Vagina (tissue), 2 donors: ENCODE measurements at places on chromosomes 1 and 21.
A peak's percentile ranks its signal among the peaks of the same experiment; 100 is the strongest.

DNA sequence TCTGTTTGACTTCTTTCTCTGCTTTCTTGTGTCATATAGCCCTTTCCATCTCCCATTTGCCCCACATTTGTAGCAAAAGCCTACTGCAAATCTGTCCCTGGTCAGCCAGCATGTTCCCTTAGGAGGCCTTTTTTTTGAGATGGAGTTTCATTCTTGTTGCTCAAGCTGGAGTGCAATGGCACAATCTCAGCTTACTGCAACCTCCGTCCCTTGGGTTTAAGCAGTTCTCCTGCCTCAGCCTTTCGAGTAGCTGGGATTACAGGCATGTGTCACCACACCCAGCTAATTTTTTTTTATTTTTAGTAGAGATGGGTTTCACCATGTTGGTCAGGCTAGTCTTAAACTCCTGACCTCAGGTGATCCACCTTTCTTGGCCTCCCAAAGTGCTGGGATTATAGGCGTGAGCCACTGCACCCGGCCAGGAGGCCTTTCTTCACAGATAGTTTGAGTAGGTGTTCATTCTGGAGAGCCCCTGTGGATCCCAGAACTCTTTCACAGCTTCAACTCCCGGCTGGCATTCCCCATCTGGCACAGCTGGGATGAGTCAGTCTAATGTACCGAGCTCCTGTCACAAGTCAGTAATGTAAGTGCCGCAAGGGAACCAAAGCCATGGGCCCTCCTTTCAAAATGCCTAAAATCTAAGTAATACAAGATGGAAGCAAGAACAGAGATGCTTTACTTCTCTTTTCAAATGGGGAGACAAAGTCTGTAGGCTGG is 9.4 kb upstream of the NHLH1 start:
- peak; percentile 67 for DNase-seq

- DNase-seq, result no peak
These were observed 72.4 kb downstream of the ATP5PO start for GRCh38 chr21:33843216-33843615.

DNA sequence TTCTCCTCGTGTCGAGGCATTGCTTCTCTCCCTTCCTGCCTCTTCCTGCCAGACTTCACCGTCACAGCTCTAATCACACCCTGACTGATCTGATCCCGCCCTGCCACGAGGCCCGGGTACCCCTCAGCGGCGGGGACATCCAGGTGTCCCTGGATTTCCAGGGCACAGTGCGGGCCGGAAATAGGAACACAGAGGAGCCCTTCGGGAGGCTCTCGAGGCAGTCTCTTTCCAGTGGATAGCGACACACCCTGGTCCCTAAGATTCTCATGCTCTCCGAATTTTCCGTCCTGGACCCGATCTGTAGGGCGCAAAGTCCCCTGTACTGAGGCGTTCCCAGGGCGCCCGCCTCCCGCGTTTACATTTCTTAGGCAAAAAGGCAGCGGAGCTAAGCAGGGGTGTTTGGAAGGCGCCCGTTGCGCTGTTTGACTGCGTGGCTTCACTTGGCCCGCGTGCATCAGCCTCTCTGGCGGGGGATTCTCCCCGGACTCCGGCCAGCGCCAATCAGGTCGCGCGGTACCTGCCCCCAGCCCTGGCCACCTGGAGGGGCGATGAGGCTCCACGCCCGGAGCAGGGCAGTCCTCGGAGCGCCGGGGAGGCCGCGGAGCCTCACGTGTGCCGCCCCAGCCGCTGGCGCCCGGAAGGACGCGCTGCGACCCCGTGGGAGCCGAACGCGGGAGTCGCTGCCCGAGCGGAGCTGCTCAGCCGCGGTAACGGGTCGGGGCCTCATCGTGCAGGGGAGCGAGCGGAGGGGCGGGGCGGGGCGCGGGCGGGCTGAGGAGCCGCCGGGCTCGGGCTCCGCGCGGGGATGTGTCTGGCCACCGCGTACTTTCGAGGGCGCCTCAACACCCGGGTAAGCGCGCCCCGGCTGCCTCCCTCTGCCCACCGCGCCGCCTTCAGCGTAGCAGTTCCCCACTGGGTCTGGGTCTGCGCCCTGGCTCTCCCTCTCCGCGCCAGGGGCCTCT is at the start of gene FAM163A:
Gene FAM163A, plus strand, starts transcription at position 575 of the 962 bp plus-strand sequence. CDS start 69,807 bp downstream, outside the sequence.
- DNase-seq, result no peak

DNA sequence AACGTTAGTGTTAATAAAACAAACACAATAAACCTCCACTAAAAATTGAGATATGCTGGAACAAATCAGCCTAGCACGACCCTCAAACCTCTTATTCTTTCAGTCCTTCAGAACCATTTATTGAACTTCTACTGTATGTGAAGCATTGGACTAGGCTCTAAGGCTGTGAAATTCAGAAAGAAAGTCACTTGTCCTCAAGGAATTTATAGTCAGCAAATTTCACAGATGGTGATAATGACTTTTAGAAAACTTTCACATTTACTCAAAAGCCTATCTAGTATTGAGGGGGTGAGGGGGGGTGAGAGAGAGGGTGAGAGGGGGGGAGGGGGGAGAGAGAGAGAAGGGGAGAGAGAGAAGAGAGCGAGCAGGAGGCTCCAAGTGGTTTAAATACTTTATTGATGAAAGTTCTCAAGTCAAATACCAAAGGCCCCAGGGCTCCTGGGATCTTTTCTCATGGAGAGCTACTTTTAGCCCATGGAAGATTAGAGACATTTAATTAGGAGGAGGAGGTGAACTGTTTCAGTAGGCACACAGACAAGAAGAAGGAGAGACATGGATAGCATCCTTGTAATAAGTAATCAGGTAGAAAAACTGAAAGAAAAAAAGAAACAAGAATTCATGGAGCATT is 66.3 kb upstream of the SSX2IP start:
- no peak for DNase-seq

GRCh38 chr1:94531664-94532063 is 9.9 kb downstream of the F3 start:
- DNase-seq, result no peak

GRCh38 chr1:107695341-107695740 is 269.6 kb downstream of the VAV3 start:
- no peak for DNase-seq

GRCh38 chr1:11204396-11205190 is 15.4 kb downstream of the ANGPTL7 start:
- DNase-seq, result no peak

DNA sequence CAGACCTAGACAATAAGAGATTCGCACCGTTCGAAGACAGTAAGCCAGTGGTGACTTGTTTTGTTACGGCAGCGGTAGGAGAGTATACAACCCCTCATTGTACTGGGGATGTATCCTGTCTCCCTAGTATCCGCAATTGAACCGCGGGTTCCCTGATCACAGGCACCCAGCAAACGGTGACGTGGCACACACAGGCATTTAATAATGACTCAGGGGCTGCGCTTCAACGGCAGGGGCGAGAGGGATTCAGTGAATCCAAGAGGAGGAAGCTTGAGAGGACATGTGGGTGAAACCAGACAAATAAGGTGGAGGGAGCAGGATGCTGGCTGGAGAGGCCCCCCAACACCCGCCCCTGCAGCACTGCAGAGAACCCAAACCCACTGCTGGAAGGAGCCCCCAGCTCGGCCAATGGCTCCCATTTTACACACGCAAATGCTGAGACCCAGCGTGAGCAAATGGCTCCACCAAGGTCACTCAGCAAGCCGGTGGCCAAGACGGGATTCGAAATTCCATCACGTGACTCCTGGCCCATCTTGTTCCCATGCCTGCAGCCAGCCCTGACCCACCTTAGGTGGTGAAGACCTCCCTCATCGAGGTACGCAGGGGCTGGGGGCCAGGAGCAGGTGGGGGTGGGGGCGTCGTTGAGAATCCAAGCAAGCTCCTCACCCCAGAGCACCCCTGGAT is 149.9 kb downstream of the SYF2 start:
- no peak for DNase-seq

GRCh38 chr1:167387251-167387910 is 130.9 kb downstream of the CD247 start:
- DNase-seq, result no peak

DNA sequence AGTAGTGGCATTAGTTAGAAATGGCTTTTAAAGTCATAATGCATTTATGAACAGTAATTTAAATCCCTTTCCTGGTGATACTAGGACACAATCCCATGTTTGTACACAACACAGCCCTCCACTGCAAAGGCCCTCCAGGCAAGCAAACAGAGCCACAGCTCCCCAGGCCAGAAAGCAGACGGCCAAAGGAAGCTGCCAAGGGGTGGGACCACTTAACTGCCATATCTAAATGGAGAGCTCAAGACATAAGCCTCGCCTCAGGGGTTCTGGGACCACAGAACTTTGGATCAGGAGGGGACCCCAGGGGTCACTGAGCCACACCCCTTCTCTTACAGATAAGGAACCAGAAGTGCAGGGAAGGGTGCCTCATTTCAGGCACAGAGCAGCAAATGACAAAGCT is 189.7 kb downstream of the KCNH1 start:
- DNase-seq, result no peak

GRCh38 chr1:30969903-30970302 is 61.3 kb upstream of the SDC3 start:
- DNase-seq, result no peak

- DNase-seq, result no peak
These were observed 60.8 kb upstream of the PGD start for GRCh38 chr1:10338047-10338446.

DNA sequence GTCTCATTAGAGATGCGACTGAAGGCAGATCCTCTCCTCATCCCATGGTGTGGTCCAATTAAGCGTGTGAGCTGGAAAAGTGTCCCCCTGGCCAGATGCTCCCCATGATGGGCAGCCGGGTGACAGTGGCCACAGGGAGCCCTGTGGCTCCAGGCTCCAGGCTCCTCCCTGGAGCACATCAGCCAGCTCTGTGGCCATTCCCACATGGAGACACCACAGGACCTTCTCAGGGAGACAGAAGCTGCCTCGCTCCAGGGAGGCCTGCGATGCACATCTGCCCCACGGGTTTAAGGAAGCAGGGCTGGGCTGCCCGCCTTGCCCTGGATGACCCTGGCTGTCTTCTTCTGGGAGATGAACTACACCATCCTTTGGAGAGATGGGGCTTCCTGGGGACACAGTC is 99.9 kb upstream of the TLR5 start:
- no peak for DNase-seq

- no peak for DNase-seq
These were observed 19.8 kb downstream of the TINAGL1 start for GRCh38 chr1:31595836-31596736.

- DNase-seq, result no peak
These were observed 20.7 kb upstream of the EXO1 start for GRCh38 chr1:241827264-241827663.

DNA sequence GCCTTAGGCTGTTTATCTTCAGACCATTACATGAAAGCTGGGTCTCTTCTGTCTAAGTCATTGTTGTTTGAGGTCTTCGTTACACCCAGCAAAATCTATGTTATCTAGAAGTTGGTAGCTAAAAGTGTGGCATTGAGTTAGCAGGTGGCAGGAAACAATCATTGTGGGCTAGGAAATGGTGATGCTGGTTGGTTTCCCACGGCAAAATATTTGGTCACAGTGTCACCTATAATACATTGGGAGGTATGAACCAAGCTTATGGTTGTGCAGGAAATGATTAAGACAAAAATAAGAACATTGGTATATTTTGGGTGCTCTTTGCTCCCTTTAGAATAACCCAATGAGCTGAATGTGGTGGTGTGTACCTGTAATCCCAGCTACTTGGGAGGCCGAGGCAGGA is 169.7 kb downstream of the TRIM33 start:
- no peak for DNase-seq

DNA sequence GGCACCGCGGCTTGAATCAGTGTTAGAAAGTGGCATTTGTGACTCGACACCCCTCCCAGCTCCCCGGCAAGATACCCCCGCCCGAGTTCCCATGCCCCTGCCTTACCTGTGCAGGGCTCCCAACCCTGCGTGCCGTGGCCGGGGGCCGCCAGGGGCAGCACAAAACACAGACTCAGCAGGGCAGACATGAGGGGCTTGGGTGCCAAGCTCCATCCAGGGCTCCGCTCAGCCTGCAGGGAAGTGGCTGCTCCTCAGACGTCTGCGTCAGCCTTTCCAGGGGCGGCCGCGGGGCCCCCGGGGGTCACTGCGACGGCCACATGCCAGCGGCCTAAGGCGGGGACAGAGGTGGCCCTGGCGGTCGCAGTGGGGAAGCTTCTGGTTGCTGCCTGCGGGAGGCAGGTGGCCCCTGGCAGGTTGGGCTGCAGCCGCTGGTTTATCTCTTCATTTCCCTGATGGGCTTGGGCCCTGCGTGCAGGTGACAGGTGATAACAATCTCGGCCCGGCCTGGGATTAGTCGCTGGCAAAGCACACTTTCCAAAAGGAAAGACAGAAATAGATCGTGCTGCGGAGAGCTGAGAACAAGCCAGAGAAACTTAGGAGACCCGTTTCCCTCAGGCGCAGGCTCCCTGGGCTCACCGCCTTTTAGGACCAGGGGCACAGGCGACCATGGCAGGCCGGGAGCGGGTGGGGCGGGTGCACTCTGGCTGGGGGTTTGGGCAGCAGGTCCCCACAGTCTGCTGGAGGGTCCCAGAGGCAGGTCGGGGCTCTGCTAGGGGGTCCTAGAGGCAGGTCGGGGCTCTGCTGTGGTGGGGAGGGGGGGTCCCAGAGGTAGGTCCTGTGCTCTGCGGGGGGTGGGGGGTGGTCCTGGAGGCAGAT is at the start of gene TSPEAR:
Gene TSPEAR, minus strand, starts transcription at position 246 of the 876 bp plus-strand sequence. Its CDS starts 58 bp downstream, at position 188.
- peak; percentile 93 for DNase-seq

DNA sequence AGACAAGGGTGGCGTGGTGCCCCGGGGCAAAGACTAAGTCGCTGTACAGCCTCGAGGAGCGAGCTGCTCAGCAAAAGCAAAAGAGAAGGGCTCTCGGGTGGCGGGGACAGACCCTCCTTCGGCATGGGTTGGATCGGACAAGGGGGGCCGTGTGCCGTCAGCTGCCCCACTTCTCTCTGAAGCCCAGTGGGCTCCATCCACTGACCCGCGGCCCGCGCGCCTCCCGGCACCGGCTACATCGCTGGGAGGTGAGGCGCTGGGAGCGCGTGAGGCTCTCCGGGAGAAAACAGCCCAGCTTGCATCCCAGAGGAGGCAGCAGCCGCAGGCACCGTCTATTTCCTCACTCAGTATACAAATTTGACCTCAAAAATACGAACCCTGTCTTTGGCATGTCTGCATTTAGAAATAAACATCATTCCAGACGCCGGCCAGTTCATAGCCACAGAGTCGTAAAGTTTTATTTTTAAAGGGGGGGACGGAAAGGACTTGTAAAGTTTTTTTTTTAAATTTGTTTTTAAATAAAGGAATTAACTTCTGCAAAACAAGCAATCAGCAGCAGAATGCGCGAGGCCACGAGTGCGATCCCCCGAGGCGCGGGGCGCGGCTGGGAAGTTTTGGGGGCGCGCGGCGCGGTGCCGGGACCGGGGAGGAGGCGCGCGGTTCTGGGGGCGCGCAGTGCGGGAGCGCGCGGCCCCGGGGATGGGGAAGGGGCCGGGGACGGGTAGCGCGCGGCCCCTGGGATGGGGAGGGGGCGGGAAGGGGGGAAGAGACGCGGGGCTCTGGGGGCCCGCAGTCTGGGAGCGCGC is 689 bp upstream of the GPR137B start:
- no peak for DNase-seq

- DNase-seq, result no peak
These were observed 164.2 kb downstream of the CACNA1E start for GRCh38 chr1:181647314-181648035.

GRCh38 chr1:238898856-238899255 is 487.5 kb upstream of the CHRM3 start:
- DNase-seq, result no peak

- no peak for DNase-seq
These were observed 23.3 kb downstream of the HSPG2 start for GRCh38 chr1:21913763-21914162.
